ENCODE measurements at places on chromosomes 7 and 10.

DNA sequence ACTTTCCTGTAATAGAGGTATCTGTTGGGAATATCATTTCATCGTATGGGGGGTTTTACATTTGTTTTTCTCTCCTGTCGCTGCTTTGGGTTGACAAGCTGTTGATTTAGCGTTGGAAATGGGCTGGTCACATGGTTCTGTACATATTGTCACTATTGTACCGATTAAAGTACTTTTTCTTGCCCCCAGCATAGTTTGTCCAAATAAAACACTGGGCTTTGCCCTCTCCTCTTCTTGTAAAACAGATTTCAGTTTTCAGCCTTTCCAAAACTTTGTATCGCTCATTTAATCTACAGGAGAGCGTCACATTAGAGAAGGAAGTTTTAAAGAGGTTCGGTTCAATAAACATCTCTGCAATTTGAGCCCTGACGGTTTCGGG, 4.0 kb downstream of the BMI1 start:
- peak; percentile 65 for DNase-seq

GRCh38 chr7:36571190-36571560, 153.1 kb downstream of the AOAH start:
- DNase-seq: peak; percentile 31

- no peak for DNase-seq
Measured at GRCh38 chr10:47077386-47077785, 166.2 kb downstream of the PTPN20 start.

GRCh38 chr10:62590306-62590705, 214.2 kb upstream of the ADO start:
- no peak for DNase-seq

DNA sequence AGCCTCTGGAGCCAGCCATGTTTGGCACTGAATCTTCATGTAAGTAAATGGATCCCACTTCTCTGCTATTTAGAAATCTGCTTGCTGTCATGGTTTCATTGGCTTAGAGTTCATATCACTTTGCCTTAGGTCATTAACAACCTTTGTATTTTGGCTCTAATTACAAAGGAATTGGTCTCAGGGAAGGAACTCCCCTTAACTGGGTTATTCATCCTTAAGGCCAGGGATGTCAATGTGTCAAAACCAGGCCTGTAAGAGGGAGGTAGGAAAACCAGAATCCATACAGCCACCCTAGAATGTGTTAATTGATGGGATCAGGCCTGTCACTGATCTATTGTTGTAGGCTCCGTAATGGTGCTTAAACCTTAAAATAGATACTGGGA, 67.3 kb downstream of the ST7 start:
- DNase-seq: no peak

GRCh38 chr7:47809387-47809786, 138.9 kb downstream of the PKD1L1 start:
- DNase-seq: no peak

- peak; percentile 39 for DNase-seq
Measured at GRCh38 chr7:98283127-98283886, 1.8 kb downstream of the BRI3 start.

DNA sequence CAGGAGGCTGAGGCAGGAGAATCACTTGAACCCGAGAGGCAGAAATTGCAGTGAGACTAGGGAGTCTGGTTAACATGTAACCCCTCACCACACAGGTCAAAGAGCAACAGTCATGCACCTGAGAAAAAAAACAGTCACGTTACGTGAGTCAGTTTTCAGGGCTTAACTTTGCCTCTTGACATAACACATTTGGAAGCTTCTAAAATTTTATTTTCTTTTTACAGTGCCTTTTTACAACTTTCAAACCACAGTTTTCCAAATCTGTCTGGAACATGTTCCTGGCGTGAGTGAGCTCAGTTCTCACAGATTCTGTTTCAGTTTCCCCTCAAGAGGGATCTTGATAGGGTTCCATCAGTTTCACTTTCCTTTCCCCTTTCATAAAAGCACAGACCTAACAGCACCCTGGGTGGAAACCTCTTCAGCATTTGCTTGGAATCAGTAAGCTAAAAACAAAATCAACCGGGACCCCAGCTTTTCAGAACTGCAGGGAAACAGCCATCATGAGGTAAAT, 4.4 kb downstream of the IFIT3 start:
- peak; percentile 94 for DNase-seq

DNA sequence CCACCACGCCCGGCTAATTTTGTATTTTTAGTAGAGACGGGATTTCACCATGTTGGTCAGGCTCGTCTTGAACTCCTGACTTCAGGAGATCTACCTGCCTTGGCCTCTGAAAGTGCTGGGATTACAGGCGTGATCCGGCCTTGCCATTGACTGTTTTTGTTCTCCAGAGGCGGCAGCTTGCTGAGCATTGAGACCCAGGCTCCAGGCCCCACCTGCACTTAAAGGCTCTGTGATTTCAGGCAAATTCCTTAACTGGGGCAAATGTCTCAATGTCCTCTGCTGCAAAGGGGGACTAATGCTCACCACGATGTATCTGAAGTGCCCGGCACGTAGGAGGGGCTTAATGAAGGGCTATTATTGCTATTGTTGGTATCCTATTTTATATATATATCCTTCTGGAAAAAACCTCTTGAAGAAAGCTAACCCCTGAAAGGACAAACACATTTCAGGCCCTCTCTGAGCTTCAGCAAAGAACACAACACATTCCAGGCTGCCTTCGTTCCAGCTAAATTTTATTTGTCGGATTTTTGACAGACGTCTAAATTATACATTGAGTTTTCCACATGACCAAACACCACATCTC, 29.0 kb downstream of the TRIM8 start:
- DNase-seq: no peak

DNA sequence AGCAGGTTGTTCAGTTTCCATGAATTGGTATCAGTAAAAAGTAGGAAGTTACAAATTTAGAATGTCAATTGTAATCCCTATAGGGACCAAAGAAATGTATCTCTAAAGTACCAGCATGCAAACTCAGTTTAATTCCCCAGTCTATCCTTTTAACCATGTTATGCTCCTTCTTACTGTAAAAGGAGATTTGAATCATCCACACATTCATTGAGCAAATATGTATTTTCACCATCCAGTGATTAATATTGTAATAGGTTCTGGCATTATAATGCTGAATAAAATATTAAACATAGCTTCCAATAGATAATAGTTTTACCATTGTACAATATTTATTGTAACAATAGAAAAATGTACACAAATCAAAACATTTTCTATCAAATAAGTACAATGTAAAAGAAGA, 228.2 kb upstream of the SEMA3A start:
- DNase-seq: no peak

DNA sequence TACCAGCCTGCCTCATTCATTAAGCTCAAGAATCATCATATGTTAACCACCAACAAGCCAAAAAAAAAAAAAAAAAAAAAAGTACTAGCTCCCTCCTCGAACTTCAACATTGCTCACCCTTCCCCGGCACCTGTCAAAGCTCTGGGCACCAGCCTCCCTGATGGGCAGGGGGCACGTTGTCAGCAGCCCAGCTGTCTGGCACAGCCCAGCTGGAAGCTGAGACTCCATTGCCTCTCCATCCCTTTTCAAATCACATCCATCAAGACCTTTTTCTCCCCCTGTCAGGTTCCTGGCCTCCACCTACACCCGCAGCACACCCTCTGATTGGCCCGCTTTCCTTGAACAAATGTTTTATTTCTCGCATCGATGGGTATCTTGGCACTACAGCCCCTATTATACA, 913.3 kb upstream of the AUTS2 start:
- DNase-seq: no peak

DNA sequence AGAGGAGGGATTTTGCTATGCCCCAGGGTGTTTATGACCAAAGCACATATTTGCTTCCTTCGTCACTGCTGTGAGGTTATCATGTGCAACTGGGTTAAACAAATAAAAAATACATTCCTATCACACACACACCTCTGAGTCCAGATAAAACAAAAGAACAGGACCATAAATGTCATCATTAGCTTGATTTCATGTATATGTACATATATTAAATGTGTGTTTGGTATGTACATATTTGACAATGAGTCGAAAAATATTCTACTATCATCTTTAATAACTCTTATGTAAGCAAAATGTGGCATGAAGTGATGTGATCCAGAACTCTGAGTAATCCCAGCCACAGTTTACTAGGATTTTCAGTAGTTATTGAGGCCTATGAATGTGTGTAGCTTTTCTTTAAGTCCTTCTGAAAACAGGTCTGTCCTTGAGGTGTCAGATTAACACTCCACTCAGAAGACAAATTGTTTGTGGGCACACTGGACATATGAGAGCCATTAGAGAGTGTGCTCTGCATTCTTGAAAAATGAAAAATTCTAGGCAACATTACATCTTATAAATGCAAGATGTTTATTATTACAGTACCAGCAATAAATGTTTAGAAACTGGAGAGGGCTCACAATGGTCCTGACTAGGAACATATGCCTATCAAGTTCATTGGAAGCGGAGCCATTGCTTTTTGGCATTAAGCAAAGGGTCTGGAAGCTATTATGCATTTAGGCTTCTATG, 335.1 kb upstream of the SEMA3A start:
- DNase-seq: no peak

DNA sequence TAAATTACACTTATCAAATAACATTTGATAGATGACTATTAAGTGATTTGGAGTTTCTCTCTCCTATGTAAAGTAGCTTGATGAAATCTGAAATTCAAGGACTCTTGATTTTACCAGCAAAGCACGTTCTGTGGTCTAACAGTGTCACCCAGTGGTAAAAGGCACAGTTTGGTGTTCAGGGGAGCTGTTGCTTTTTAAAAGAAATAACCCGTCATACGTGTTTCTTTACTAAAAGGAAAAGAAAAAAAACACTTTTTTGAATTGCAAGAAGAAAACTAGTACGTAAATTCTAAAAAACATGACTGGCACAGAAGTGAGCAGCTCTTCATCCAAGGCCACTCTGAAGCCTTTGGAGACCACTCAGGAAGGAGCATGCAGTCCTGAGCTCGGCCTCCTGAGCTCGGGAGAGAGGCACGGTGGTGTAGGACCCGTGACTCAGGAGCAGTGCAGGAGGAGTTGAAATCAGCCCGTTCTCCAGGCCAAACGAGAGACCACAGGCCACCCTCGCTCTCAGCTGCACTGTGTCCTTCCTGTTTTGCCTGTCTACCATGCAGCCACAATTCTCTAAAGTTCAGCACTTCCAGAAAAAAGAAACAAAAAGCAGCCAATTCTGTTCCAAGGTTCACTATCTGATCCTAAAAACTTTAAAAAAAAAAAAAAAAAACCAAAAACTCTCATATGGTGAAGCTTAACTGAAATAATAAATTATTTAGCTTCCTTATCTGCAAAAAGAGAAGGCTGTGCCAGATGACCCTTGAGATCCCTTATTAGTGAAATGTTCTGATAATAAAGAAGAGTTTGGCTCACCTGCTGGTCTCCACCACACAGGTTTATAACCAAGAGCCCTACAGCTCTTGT, 212.6 kb upstream of the FRMD4A start:
- peak; percentile 32 for DNase-seq

DNA sequence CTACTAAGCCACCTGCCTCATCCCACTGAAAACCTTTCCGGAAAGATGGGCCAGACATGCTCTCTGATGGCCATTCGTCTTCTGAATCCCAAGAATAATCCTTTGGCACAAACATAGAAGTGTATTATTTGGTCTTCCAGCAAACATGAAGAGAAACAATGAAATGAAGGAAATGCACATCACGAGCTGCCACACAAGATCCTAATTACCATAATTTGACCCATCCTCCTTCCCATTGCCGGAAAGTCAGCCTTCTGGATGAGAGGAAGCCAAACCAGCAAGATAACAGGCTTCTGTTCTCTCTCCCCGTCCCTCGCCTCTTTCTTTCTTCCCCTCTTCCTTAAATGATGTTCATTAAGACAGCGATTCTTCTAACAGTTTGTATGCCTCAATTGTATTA, 218.9 kb upstream of the KMT2E start:
- no peak for DNase-seq

- DNase-seq: no peak
Measured at GRCh38 chr7:149199234-149199995, 4.1 kb downstream of the ZNF282 start.

DNA sequence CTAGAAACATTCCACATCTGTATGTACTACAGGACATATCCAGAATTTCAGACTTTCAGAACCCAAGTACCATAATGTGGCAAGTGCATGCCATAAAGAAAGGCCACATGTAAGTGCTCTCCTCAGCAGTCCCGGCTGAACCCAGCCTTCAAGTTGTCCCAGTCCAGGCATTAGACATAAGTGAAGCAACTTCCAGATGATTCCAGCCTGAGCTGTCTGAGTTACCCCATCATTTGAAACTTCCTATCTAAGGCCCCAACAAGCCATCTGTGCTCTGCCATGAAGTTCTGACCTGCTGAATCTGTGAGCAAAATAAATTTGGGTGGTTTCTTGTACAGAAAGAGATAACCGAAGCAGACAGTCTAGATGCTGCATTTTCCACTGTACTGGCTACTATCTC, 218.8 kb downstream of the IPMK start:
- DNase-seq: no peak

- peak; percentile 5 for DNase-seq
Measured at GRCh38 chr7:144670218-144670617, 165.6 kb downstream of the TPK1 start.

DNA sequence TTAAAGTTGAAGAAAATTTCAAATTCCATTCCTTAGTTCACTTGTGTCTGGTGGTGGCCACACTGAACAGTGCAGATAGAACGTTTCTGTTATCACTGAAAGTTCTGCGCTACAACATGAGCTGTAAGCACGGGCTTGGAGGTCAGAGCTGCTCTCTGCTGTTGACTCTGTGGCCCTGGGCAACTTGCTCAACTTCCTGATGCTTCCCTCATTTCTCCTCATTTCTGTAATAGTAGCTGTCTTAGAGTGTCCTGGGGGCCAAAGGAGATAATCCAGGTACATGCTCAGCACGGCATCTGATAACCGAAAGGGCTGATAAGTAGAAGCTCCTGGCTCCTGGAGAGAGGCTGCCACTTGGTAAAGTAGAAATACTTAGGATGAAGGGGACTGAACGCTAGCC, 92.3 kb upstream of the DUSP5 start:
- no peak for DNase-seq

DNA sequence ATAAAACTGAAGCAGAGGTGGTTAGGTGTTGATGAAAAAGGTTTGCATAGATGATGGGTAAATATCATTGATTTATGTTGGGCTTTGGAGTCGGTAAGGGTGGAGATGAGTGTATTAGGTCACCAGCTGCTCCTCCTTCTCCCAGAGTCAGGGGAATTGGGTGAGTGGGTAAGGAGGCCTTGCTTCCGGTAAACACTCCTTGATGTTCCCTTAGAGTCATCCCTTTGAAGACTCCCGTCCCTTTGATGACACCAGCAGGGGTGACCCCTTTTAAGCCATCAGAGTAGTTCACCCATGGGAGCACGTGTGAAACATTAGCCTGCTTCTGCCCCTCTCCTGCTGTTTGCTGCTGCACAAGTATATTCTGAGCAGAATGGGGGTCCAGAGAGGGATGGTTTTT, 92.2 kb upstream of the DKK1 start:
- DNase-seq: no peak

DNA sequence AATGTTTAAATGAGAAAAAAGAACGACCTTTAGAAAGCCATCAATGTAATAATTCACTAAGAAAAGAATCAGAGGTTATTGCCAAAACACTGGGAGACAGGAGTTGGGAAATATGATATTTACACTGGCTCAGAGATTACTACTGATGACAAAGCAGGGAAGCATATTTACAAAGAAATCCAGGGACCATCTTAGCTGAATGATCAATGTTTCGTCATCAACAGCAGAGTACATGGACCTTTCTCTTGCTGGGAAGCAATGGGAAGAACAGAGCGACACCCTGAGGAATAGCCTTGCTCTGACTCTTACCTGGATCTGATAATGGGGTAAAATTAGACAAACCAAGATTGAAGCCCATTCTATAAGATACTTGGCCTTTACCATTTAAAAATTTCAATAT, 1293.5 kb downstream of the XPNPEP1 start:
- no peak for DNase-seq

- DNase-seq: no peak
Measured at GRCh38 chr7:115146148-115146547, 224.3 kb downstream of the MDFIC start.
